NCI-H2171 (cell line): ENCODE measurements at places on chromosomes 13 and 19.

DNA sequence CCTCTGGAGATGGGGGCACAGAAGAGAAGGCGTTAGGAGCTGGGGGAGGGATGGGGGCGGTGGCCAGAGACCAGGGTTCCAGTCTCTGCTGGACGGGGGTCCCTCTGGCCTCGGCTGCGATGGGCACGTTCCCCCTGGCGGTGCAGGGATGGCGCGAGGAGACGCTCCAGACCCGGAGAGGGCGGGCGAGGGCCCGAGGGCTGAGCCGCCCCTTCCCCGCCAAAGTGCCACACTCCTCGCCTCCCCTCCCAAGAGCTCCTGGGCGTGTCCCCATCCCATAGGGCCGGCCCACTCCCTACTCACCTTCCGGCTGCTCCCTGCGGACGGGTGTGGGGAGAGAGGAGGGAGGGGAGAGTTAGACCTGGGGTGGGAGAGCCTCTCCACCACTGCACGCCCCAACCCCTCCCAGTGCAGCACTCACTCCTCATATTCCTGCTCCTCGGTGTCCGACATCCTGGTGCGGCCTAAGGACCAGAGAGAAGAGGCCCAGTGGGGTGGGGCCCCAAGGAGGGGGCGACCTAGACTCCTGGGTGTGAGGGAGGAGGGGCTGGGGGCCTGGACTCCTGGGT is 2.2 kb downstream of the TNNT1 start:
- DNase-seq, result peak; percentile 79

GRCh38 chr13:44303681-44304432 is 69.8 kb upstream of the SERP2 start:
- no peak for DNase-seq

- DNase-seq, result peak; percentile 40
Measured at GRCh38 chr19:17687857-17688784, at the start of gene UNC13A. Gene UNC13A, minus strand, starts transcription at chr19:17688354. Its CDS starts 155 bp downstream, at chr19:17688199.

- DNase-seq, result no peak
Measured at GRCh38 chr19:5926641-5927440, 12.8 kb downstream of the CAPS start.

- no peak for DNase-seq
Measured at GRCh38 chr13:31427151-31428100, 227.7 kb downstream of the B3GLCT start.

- peak; percentile 32 for DNase-seq
Measured at GRCh38 chr19:46529622-46530451, 34.2 kb upstream of the PNMA8B start.

DNA sequence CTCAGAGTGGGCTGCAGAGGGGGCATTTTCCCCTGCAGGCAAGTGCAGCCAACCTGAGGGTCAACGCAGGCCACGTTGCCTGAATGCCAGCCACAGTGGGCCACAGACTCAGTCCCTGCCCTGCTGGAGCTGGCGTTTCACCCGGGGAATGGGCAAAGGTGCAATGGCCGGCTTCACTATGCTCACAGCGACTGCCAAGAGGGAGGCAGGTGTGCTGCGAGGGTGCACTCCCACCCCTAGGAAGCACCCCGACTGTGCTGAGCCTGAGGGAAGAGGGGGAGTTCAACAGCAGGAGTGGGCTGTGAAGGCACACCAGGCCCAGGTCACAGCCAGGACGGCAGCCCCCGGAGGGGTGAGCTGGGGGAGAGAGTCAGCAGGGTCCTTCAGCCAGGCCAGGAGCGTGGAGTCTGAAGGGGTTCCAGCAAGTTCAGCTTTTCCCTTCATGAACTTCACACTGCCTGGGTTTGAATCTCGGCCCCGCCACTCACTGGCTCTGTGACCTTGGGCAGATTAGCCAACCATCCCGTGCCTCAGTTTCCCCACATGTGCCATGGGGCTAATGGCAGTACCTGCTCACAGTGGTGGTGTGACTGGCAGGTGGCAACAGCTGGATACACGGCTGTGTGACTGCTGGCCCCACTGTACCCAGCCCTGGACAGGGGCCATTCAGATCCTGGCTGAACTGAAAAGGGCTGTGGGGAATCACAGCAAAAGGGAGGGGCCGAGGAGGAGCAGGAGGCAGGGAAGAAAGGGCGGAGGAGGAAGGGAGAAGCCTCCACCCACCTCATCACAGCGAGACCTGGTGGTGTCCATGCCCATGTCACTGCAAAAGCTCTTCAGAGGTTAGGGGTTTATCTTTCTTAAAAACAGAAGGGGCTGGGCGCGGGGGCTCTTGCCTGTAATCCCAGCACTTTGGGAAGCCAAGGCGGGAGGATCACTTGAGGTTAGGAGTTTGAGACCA is 7.6 kb downstream of the TRAPPC6A start:
- no peak for DNase-seq

GRCh38 chr19:53132141-53132991 is at the start of gene ZNF415:
Gene ZNF415, minus strand, starts transcription at chr19:53132910. Its CDS starts 10,234 bp downstream, at chr19:53122676.
- peak; percentile 69 for DNase-seq

- DNase-seq, result no peak
Measured at GRCh38 chr19:52943134-52943883, 19.4 kb downstream of the ZNF816 start.

- no peak for DNase-seq
Measured at GRCh38 chr19:44647144-44647543, 3.4 kb downstream of the PVR start.

DNA sequence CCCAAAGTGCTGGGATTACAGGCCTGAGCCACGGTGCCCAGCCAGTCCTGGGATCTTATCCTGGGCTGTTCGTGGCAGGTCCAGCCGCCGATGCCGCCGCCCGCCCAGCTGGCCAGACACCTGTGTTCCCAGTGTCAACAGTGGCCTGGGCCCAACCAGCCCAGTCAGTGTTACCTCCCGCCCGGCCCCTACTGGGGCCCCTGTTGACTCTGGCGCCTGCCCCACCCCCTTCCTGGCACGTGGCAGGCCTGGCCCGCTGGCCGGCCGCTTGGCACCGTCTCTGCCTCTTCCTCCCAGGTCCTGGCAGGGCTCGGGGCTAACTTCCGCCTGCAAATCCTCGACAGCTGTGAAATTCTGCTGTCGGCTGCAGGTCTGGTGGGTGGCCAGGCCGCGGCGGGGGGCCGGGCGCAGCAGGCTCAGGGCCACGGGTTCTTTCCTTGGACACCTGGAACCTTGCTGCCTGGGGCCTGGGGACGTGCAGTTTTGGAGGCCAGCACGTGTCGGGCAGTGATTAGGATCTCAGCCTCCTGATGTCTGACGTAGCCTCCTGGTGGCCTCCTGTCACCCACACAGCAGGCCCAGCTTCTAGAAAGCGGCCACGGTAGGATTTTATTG is 9.1 kb downstream of the ARID3A start:
- no peak for DNase-seq

DNA sequence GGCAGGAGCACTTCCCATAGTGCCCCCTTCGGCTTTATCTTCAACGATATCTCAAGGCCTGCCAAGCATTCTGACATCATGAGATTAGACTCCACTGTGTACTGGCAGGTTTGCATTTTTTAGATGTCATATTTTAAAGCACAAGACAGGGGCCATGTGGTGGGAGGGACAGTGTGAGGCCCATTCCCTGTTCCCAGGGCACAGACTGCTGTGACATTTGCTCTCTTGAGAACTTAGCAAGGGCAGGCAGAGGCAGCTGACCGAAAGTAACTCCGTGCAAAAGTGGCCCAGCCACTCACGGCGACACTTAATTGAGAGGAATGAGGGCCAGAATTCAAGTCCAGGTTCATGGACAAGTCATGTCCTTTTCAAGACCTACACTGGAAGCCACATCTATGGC is 201.8 kb downstream of the COL4A1 start:
- no peak for DNase-seq

DNA sequence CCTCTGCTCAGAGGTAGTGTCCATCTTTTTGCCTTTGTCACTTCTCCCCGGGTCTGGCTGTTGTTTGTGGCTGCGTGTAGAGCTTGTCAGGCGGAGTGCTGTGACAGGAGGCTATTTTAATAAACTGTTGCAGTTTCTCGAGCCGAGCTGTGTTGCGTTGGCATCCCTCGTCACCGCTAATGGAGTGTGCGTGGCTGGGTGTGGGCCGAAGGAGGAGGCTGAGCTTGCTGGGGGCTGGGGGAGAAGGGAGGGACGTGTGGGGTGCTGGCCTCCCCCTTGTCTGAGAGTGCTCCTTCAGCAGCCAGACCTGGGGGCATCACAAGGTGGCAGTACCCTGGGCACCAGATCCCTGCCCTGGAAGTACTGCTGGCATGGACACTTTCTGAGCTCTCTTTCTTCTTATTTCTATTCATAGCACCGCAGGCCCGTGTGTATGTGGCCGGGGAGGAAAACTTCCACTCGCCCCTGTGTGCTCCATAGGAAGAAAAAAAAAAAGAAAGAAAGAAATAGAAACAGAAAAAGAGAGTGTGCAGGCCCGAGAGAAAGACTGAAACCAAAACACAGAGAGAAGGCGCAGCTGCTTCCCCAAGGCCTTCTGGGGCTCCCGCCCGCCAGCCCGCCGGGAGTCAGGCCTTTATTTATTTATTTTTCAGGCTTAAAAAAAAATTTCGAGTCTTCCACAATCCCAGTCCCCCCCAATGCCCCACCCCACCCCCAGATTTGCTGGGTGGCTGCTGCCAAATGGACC is 27.0 kb downstream of the NFIX start:
- DNase-seq, result peak; percentile 79

- DNase-seq, result no peak
Measured at GRCh38 chr13:94921181-94921580, 208.8 kb upstream of the SOX21 start.

- no peak for DNase-seq
Measured at GRCh38 chr19:39398297-39398864, 7.2 kb downstream of the MED29 start.

DNA sequence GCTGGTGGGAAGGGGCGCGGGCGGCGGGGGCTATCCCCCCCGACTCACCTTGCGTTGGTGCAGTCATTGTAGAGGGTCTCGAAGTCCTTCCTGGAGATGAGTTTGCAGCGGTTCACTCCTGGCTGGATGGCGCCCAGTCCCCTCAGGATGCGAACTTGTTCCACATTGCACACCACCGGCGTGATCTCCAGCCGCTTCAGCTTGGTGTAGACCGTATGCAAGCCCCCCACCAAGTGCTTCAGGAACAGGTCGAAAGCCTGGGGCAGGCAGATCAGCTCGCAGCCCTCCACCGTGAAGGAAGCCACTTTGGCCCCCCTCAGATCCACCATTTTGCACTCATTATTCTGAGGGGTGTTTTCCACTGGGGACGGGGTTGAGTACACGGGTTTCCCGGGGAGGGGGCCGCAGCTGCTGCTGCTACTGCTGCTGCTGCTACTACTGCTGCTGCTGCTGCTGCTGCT is 1.1 kb downstream of the DACH1 start:
- DNase-seq, result no peak

DNA sequence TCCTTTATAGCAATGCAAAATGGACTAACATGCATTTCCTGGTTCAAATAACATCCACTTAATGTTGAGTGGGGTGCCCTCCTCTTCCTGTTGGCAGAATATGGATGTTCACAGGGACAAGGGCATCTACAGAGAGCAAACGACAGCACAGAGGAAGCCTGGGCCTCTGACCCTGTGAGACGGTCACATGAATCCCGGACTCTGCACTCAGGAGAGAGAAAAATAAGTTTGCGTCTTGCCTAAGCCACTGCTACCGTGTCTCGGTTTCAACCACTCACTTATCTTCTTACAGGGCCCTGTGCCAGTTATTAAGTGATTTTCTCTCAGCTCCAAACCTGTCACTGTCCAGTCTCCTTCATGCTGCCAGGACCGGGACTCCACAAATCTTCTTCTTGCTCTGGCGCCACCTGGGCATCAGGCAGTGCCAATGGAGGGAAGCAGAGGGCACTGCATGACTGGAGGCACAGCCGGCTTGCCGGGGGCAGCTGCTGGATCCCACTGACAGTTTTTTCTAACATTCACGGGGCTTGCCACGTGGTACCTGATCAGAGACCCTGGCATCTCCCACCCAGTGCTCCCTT is 11.8 kb downstream of the LIG1 start:
- DNase-seq, result no peak

- no peak for DNase-seq
Measured at GRCh38 chr19:416416-416815, 7.5 kb upstream of the C2CD4C start.

DNA sequence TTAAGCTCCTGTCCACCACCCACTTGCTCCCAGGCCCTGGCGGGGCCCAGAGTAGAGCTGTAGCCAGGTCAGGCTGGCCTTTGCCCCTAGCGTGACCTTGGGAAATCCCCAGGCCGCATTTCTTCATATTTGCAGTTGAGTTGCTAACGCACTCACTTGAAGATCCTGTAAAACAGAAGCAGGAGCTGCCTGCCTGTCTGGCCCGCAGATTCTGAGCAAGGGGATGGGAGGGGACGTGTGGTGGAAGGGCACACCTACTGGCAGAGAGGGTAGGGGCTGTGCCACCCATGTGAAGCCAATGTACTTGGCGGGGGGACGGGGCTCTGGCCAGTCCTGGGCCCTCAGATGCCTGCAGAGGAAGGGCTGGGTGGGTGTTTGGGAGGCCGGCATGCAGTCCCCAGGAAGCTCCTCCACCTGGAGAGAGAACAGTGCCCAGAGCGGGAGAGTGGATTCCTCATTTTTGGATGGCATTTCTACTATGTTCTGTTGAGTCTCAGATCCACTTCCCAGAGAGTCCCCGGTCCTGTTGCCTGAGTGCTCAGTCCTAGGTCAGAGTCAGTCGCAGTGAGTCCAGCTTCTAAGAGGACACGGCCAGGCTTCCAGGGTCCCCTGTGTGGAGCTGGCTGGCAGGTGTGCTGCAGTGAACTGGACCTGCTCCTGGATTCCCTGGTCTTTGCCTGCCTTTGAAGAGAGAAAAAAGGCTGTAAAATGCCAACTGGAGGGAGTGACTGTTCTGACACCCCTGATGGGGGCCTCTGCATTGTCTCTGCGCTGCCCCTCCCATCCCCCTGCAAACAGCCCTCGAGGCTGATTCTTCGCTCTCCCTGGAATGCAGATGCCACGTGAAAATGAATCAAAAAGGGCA is 62.9 kb downstream of the GGACT start:
- no peak for DNase-seq

DNA sequence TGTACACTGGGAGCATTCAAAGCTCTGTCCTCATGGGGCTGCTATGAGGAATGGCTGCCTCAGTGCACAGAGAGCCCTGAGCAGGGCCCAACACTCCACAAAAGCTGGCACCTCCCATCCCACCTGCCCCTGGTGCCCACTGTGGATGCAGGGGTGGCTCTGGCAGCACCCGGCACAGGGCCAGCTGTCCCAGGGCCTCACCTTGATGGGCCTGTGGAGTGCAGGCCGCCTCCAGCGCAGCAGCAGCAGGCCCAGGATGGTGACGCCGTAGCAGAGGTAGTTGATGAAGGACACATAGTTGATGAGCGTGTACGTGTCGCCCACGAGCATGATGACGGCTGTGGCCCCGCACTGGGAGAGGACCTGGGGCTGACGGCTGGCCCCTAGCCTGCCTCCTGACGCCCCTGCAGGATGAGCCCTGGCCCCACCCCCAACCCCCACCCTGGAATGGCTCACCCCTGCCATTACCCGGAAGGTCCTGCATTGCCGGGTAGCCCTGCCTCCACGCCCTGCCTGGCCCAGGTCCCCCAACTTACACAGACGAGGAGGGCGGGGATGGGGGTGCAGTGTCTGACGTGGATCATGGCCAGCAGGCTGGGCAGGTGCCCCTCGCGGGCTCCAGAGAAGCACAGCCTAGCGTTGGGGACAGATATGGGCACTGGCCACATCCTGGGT is 15.2 kb downstream of the SLC7A10 start:
- no peak for DNase-seq

GRCh38 chr19:49451430-49452181 is at the start of gene PIH1D1:
Gene PIH1D1, minus strand, starts transcription at chr19:49451814. Its CDS starts 240 bp downstream, at chr19:49451574.
- peak; percentile 99 for DNase-seq
